ENCODE measurements at places on chromosomes 2 and 18.

DNA sequence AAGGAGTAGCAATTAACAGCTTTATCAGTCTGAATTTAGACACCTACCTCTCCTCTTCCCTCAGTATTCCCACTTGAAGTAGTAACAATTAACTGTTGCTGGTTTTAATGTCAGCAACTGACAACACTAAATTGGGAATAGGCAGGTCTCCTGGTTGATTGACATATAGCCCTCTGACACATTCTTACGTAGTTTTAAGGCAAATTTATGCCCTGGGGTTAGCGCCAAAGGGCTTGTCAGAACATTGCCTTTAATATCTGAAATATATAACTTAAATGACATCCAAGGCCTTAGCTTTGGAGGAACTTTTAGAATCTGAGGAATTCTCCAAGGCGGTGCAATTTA, 7.4 kb downstream of the ASXL3 start:
- no peak for DNase-seq

- DNase-seq, result peak; percentile 82
Measured at GRCh38 chr18:59070181-59070912, 69.3 kb upstream of the SEC11C start.

- DNase-seq, result no peak
Measured at GRCh38 chr2:112257575-112257974, 2.7 kb upstream of the ZC3H8 start.

- no peak for DNase-seq
Measured at GRCh38 chr2:227853204-227853629, 18.2 kb upstream of the DAW1 start.

DNA sequence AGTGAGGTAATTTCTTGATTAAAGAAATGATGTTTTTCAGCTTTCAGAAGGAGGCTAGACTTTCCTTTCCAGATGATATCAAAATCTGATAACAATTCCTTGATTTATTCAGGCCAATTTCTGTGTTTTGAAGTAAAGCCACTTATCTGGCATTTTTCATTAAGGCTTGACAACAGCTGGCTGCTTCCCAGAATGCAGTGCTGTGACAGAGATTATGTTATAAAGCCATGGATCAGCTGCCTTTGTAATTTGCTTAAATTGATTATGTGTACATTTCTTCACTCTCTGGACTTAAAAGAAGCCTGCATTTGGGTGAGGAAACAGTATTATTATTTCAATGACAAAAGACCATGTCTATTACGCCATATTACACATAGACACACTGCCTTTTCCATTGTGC, 136.0 kb downstream of the PLCL1 start:
- no peak for DNase-seq

DNA sequence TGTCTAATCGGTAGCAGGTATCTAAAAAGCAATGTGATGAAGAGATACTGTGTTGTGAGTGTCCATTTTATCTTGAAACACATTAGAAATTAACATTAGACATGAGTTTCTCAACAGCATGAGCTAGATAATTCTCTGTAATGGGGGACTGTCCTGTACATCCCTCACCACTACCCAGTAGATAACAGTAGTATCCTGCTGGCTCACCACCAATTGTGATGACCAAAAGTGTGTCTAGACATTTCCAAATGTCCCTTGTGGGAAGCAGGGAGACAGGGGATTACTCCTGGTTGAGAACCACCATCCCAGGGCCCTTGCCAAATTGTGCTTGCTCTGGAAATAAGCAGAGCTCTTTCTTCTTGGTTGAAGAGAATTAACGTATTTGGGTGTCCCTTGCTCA, 239.3 kb downstream of the IRS1 start:
- DNase-seq, result no peak

DNA sequence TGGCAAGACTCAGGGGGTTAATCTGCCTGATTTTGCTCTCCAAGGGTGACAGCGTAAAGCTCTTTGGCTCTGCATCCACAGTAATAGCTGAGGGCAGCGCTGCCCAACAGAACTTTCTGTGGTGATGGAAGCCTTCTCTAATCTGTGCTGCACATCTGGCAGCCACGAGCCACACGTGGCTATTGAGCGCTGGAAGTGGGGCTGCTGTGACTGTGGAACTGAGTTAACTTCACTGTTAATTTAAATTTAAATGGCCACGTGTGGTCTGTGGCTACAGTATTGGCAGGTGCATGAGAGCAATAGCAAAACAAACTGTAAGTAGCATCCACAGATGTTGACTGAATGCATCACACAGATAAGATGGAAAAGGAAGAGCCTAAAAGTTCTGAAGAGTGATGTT, 47.3 kb upstream of the TMEM200C start:
- DNase-seq, result no peak

GRCh38 chr2:86233436-86233835, 34.2 kb downstream of the MRPL35 start:
- no peak for DNase-seq

- no peak for DNase-seq
Measured at GRCh38 chr2:214322662-214323061, 88.2 kb upstream of the VWC2L start.

DNA sequence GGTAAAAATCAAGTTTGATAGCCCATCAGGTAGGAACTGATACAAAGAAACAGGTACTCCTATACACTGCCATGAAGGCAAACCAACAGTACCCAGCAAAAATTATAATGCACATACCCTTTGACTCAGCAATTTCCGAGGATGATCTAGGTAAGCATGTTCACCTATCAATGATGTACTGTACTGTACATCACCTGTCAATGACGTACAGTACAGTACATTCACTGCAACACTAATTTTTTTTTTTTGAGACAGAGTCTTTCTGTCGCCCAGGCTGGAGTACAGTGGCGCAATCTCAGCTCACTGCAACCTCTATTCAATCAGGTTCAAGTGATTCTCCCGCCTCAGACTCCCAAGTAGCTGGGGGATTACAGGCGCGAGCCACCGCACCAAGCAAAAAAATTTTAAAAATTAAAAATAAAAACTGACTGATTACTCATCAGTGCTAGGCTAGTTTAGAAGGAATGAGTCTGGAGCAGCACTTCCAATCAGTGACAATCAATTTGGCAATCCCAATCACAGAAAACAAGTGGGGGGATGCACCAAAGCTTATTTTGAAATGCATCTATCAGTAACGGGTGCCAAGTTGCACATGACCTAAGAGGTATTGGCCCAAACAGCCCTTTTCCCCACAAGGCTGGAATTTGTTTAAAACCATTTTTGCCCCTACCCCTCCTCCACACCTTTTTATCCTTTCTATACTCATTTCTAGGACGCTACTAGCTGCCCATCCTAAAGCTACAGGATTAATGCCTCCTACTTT, 8.2 kb downstream of the SRSF7 start:
- peak; percentile 37 for DNase-seq

- DNase-seq, result no peak
Measured at GRCh38 chr2:127618551-127619202, 27.3 kb upstream of the GPR17 start.

DNA sequence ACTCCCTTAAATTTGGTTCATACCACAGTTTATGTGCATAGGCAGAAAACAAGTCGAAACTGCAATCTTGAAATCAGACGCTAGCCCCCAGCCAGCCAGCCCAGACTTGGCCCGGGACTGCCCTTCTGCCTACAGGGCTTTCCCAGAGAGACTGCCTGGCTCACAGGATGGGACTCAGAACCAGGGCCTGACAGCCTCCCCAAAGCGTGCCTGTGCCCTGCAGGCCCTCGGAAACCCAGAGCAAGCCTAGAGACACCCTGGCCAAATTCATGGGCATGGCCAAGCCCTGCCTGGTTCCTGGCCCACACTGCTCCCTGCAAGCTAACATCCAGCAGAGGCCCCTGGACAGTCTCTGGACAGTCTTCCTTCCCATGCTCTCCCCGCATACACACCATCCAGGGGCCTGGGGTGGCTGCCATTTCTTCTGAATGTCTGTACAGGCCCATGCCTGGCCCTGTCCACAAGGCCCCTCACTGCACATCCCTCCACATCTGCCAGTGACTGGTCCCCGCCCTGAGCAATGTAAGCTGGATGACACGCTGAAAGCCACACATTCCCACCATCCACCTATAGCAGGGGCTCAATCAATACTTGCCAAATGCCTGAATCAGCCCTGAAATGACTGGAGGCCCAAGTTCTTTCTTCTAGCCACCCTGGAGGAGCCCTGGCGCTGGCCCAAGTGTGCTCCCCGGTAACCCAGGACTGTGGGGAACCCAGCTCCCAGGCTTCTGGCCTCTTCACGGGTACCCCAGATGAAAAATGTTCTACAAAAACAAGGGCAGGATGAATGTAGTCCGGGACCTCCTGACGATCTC, 73.1 kb downstream of the HDAC4 start:
- DNase-seq, result no peak

- DNase-seq, result peak; percentile 71
Measured at GRCh38 chr18:44149706-44150105, 531.0 kb upstream of the SETBP1 start.

- peak; percentile 15 for DNase-seq
Measured at GRCh38 chr2:189631849-189632248, 29.4 kb upstream of the ASNSD1 start.

DNA sequence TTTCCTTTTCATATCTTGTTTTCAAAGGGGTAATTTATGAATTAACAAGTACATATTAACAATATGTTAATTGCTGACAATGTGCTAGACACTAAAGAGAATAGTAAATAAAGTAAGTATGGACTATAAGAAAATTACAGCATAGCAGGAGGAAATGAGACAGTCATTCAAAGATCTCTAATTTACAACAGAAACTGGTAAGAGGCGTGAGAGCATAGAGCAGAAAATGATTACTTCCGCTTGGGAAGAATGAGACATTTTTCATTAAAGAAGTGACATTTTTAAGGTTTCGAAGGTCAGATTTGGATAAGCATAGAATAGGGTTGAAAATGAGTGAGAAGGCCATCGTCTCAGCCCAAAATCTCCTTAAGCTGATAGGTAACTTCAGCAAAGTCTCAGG, 184.4 kb upstream of the SESTD1 start:
- DNase-seq, result no peak

DNA sequence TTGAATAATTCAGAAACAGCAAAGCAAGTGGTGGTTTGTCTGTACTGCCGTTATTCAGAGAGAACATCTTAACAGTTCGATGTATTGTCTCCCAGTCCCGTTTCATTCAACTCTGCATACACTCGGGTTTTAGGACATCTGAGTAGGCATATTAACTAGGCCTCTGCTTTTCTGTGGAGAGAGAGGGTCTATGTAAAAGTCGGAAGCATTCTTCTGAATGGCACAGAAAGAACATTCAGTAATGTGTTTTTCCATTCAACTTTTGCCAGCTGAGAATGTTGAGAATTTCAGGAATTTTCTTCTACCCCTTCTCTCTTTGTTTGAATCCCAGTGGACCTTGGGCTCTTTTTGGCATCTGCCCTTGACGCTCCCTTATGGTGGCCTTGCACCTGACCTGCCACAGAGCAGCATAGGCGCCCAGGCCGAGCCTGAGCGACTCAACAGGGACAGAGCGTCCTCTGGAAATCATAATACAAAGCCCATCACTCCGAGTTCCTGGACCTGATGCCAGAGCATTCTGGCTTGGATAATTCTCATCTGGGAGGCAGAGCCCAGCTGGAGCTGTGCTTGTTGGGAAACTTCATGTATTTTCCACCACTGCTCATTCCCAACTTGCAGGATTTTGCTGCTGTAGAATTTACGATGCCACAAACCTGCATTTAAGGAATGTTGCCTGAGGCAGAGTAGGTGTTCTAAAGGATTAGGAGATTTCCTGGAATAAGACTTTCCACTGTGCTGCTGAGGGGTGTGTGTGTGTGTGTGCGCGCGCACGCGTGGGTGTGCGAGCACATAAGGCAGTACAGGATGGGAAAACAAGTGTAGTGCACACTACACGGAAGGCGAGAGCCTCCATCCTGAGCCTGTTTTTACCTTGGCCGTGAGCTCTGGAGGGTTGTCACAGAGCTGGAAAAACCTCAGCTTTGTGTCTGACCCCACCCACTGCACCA, 77.2 kb upstream of the TXNDC2 start:
- peak; percentile 21 for DNase-seq

- DNase-seq, result peak; percentile 4
Measured at GRCh38 chr18:36580266-36580665, 248.5 kb downstream of the TPGS2 start.

DNA sequence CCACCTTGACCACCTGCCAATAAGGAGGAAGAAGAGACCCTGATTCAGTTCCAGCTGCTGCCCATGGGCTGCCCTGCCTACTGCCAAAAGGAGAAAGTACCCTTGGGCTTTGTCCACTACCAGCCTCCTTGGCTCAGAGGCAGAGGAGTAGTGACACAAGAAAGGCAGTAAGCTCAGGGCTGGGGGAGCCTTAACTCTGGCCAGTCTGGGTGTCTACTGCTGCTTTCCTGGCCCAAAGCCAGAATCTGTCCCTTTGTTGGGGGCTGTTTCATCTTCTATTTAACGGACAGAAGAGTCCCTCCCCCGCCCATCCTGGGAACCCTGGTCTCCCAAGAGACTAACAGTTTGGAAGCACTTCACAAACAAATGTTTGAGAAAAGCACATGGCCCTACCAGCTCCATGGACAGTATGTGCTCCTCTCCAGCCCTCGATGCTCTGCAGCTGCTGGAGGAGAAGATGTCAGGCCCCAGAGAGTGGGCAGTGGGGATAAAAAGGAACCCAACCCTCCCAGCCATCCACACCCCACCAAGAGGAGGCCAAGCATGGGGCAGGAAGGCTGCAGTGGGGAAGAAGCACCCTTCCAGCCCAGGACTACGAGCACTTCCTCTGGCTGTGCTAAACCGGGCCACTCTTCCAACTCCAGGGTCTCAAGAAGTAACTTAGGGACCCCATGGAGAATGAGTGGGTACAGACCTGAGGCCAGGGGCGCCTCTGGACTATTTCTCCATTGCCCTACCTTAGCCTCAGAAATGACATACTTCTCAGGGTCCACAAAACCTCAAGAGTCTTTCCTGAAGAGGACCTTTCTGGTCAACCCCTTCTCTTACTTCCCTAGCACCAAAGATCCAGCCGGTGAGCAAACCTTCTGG, 1.2 kb downstream of the ATG9A start:
- peak; percentile 18 for DNase-seq

- DNase-seq, result peak; percentile 83
Measured at GRCh38 chr2:77034445-77034844, 487.7 kb downstream of the LRRTM4 start.

GRCh38 chr2:233764264-233764663, 4.2 kb downstream of the UGT1A1 start:
- peak; percentile 13 for DNase-seq

GRCh38 chr2:181317511-181317910, 139.7 kb upstream of the ITGA4 start:
- DNase-seq, result no peak

- no peak for DNase-seq
Measured at GRCh38 chr2:182713601-182714000, 2.5 kb upstream of the DNAJC10 start.

DNA sequence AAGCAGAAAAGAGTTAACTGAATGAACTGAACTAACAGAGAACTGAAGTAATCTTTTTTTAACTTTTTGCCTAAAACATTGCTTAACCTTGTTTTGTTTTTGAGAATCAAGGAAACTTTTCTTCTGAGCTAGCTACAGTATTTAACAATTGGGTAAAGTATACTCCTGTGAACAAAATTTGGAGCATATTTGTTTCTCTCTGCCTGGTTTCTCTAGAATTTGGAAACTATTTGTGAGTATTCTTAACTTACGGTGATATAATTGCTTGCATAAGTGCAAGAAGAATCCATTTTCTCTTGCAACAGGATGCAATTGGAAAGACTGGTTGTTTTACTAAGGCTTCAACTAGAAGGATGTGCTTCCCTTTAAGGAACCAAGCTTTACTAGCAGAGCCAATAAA, 65.9 kb upstream of the FAM98A start:
- no peak for DNase-seq

- no peak for DNase-seq
Measured at GRCh38 chr2:64754570-64754969, 100.9 kb upstream of the SERTAD2 start.
